ENCODE measurements at places on chromosomes 7 and 10.
A peak's percentile ranks its signal among the peaks of the same experiment; 100 is the strongest.

DNA sequence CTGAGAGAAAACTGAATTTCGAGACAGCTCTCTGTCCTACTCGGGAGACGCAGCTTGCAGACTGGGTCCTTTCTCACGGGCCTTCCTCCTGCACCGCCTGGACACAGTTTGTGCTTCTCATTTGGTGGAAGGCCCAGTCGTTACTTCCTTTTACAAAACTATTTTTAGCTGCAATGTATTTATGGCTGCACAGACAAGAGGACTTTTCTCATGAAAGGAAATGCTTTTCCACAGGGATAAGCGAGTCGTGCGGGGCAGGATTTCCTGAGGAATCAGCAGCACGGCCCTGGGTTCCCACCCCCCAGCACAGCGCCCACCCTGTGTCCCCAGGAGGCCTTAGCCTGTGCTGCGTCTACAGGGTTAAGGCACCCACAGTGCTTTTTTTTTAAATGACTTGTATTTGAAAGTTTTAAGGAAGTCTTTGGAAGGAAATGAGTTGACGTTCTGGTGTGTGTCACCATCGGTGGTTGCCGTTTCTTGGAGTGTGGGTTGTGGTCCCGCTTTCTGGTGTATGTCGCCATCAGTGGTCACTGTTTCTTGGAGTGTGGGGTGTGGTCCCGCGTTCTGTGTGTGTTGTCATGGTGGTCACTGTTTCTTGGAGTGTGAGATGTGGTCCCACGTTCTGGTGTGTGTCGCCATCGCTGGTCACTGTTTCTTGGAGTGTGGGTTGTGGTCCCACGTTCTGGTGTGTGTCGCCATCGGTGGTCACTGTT lies 50.9 kb downstream of the INPP5A start:
- DNase-seq: no peak

- DNase-seq: no peak
These were observed 12.0 kb upstream of the KLHL7 start for GRCh38 chr7:23093546-23093945.

DNA sequence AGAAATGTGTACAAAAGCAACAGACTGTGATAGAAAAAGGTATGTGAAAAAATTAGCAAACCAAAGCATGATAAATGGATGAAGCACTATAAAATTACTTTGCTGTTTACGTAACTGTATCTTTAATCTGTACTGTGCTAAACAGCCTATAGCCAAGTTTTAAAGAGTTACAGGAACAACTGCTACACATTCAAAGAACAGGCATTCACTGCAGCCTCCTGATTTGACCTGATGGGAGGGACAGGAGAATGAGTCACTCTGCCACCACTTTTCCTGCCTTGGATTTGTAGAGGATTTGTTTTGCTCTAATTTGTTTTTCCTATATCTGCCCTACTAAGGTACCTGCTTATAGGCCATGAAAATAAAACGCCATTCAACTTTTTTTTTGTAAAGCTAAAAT lies 116.1 kb downstream of the FANK1 start:
- no peak for DNase-seq

- peak; percentile 12 for DNase-seq
These were observed 21.5 kb downstream of the C10orf53 start for GRCh38 chr10:49700997-49701396.

- no peak for DNase-seq
These were observed 817.9 kb downstream of the DNAJB9 start for GRCh38 chr7:109387530-109387929.

DNA sequence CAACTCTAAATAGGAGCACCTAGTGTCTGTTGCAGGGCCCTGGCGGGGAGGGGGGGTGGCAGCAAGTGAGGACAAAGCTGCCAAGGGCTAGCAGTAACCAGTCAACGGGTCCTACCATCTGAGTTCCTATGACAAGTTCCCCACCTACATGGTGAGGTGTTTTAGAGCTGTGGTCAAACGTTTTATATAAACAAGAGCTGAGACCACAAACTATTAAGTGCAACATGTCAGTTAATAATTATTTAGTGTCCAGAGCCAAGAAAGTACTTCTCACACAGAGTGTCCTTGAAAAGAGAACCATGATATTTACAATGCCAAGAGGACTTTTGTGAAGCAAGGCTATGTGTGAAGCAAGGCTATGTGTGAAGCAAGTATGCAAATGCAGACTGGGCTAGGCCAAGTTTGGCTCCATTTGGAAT lies 434.7 kb downstream of the TNS3 start:
- no peak for DNase-seq

DNA sequence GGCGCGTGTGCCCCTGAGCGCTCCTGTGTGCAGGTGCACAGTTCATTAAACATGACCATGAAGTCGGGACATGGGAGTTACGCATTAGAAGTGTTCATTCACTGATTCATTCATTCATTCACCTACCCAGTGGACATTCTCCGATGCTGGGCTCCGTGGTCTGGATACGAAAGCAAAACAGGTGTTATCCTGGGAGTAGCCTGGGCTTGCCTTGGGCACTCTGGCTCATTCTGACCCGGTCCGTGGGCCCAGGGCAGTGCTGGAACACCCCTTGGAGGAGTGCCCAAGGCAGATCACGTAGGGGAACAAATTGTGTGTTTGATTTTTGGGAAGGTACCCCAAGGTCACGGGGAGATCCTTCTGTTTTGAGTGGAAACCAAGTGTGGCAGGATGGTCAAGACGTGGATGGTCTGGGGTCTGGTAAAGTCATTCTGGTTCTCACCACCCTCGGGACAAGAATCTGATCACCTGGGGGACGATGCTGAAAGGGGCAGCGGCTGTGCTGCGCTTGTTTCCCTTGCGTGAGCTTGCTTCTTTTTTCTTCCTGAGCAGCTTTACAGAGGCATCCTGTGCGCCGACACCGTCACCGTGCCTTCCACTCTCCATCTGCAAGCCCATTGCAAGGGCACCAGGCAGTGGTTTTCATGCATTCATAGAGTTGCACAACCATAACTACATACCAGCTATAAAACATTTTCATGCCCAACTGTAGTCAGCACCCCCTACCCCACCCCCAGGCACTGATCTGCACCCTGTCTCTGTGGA lies 10.1 kb downstream of the ELFN1 start:
- DNase-seq: no peak

- no peak for DNase-seq
These were observed 244.0 kb upstream of the CXCL12 start for GRCh38 chr10:44628921-44629320.

GRCh38 chr10:71999360-72000072 lies 35.3 kb downstream of the CHST3 start:
- no peak for DNase-seq

DNA sequence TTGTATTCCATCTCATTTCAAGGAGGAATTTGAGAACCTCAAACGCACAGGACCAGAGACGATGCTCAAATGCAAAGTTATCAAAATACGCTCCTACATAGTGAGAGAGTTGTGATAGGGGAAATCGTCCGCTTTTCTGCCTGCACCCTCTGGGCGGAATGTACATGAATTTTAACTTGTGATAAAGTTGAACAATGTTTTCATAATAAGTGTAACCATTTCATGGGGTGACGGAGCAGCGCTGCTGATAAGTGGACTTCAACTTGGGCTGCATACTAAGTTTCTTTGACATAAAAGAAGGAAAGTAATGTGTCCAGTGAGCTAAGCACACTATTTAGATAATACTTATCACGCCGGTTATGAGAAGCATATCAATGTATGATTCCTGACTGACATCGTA lies 497.5 kb upstream of the MGMT start:
- no peak for DNase-seq

GRCh38 chr10:124689911-124690498 lies 54.2 kb downstream of the FAM53B start:
- no peak for DNase-seq

DNA sequence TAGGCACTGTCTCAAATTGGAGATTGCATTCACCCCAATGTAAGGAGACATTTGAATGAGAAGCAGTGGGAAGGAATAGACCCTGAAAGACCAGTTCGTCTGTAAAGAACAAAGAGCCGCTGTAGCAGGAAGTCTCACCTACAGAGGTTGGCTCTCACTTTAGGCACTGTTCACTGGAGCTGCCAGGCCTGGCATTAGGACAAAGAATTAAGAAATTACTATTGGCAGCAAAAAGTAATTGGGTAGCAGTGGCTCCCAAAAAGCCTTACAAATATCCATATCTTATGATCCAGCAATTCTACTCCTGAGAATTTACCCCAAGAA lies 10.5 kb upstream of the TEX36 start:
- no peak for DNase-seq

DNA sequence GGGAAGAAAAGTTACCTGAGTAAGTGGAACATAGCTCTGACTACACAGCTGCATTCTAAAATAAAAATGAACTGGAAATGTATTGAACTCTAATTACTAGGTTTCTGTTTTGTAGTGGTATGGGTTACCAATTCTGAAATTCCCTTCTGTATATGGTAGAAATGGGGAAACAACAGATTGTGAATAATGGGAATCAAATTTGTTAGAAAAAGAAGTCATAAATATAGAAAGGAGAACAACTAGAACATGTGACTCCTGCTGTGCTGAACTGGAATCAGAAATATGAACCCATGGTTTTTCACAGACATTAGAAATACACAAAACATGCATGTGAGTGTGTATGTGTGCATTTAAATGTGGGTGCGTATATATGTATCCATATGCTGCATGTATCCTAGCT lies 27.0 kb downstream of the MCMBP start:
- no peak for DNase-seq

- DNase-seq: no peak
These were observed 19.7 kb downstream of the CYTH3 start for GRCh38 chr7:6252748-6253147.

GRCh38 chr10:27252267-27253000 lies 11.8 kb upstream of the ACBD5 start:
- no peak for DNase-seq

- DNase-seq: peak; percentile 55
These were observed 5.6 kb downstream of the GPR15LG start for GRCh38 chr10:84179059-84179710.

GRCh38 chr10:13529714-13529973 lies 830 bp upstream of the BEND7 start:
- no peak for DNase-seq

GRCh38 chr10:35182631-35183510 lies 56.2 kb downstream of the CREM start:
- no peak for DNase-seq

DNA sequence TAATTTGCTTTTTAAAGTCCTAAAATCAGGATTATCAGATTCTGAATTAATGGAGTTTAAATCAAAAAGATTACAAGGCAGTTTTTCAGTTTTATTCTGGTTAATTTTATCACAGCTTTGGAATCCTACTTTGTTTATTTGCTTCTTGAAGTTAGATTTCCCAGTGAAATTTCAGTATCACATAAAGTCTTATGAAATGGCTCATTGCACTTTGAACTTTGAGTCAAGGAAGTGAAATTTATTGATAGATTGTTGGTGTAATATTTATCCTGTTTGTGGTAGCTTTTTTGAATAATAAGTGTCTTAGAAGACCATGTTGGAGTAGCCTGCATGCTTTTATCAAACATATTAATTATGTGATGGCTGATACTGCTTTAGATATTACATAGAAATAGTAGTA lies 92.6 kb downstream of the PTEN start:
- no peak for DNase-seq
